ENCODE measurements at places on chromosomes 2 and 18. TPM values are rescaled to one million over a fixed set of nuclear protein-coding genes. Genes with fewer than 3 reads are reported as not detected.

- no peak for DNase-seq
Observed at GRCh38 chr2:55947752-55948151, 24.2 kb upstream of the EFEMP1 start.

- no peak for DNase-seq
Observed at GRCh38 chr2:45981384-45981930, 315.8 kb upstream of the EPAS1 start.

GRCh38 chr2:102253140-102253752 is 58.1 kb upstream of the IL1RL1 start:
- no peak for DNase-seq

Gene NT5C1B
- total RNA-seq, result not detected

- DNase-seq, result no peak
Observed at GRCh38 chr2:217972490-217972889, 30.3 kb downstream of the TNS1 start.

- peak; percentile 21 for DNase-seq
Observed at GRCh38 chr2:76599732-76600368, 889.1 kb upstream of the GCFC2 start.

- no peak for DNase-seq
Observed at GRCh38 chr2:126358122-126358521, 297.8 kb upstream of the GYPC start.

Gene B3GNT7
- total RNA-seq, result 1.2 TPM
